Substantia nigra (tissue), 51 donors: ENCODE measurements at places on chromosomes 2 and 18.

- DNase-seq = peak; percentile 72
These were observed 891 bp upstream of the KHK start for GRCh38 chr2:27085673-27086089.

DNA sequence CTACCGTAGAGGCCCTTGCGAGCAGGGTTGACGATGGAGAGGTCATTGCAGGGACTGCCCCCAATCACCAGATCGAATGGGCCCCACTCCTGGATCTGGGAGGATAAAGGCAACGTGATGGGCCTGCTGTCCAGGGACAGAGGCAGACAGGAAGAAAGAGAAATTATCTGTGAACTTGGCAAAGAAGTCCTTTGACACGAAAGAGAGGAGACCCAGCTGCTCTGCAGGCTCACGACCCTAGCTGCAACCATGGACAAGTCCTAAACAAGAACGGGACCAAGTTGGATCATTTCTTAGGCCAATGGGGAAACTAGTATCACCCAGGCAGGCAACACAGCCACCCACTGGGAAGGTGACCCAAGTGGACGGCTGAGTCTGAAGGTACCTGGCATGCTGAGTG lies 72.3 kb upstream of the POMC start:
- no peak for DNase-seq

GRCh38 chr2:174442546-174443510 lies 44.0 kb downstream of the GPR155 start:
- DNase-seq = no peak

GRCh38 chr2:173048522-173048896 lies 27.1 kb upstream of the MAP3K20 start:
- DNase-seq = no peak

GRCh38 chr18:57683470-57683869 lies 61.8 kb upstream of the NARS1 start:
- no peak for DNase-seq

DNA sequence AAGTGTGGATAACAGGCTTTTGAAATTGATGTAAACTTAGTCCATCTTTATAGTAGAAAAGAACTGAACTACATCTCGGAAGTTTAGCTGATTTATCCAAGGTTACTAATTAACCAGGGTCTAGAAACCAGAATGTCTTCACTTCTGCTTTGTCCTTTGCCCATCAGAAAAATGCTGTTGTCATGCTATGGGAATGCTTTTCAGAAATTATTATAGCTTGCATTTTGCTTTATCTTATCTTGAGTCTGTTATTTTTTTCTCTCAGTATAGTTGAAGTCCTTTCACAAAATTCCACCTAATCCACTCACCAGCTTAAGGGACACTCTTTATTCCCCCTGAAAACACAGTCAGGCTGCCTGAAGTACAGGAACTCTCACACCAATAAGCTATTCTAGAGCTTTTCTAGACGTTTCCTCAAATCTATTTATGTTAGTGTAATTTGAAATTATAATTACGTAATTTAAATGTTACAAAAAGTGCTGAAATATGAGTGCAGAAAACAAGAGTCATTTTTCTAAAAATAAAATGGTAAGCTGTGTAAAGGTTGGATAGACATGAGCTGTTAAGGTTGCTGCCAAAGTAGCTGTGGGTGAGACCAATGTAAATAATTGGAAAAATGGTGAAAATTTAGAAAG lies 456.3 kb downstream of the TGIF1 start:
- no peak for DNase-seq

- DNase-seq = no peak
These were observed 24.2 kb downstream of the RPL31 start for GRCh38 chr2:101026253-101026701.

DNA sequence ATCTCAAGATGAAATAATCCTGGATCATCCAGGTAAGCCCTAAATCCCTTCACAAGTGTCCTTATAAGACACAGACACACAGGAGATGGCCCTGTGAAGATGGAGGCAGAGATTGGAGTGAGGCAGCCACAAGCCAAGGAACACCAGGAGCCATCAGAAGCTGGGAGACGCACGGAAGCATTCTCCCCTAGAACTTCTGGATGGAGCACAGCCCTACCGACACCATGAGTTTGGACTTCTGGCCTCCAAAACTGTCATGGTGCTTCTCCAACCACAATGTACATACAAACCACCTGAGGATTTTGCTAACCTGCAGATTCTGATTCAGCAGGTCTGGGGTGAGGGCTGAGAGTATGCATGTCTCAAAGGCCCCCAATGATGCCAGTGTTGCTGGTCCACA lies 42.5 kb downstream of the ADD2 start:
- DNase-seq = no peak

GRCh38 chr2:232458051-232458660 lies 2.2 kb downstream of the ALPI start:
- DNase-seq = no peak

DNA sequence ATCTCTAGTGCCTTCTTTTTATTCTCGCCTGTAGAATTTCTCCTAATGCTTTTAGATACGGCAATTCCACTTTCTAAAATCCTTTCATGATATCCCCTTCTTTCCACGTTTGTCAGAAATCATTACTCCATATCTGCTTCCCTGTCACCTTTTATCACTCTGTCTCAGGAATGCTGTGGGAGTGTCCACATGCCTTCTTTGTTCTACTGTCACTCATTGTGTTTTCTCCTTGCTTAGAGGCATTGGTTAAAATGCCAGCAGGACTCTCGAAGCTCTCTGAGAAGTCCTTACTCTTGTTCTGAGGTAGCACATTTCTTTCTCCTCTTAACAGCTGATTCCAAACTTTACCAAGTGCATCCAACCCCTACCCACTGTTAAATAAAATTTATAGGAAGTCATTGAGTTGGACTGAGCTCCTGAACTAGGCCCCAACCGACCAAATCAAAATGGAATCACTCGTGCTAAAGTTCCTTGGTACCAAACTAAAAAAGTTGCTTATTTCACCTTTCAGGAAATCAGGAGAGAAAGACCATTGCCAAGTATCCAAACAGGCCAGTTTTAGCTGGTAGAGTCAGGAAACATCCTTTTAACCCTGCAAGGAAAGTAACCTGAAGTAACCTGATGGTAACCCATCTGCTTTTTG lies 10.6 kb upstream of the GALNT5 start:
- no peak for DNase-seq

- DNase-seq = no peak
These were observed 73.9 kb downstream of the LBH start for GRCh38 chr2:30305235-30305634.

DNA sequence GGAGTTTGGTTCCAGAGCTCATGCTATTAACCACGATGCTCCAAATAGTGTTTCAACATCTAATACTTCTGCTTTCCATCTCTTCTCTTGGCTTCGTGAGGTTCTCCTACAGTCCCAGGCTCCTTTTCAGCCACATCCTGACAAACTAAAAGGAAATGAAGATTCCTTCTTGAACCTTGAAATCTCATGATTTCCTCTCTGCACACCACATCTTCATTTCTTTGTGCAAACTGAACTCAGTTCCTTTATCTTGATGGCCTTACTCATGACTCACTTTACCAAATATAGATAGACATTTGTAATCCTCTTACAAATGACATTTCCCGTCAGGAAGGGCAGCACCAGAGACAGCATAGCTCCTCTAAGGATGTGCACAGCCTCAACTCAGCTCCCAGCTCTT lies 50.0 kb upstream of the ITGA4 start:
- DNase-seq = no peak

DNA sequence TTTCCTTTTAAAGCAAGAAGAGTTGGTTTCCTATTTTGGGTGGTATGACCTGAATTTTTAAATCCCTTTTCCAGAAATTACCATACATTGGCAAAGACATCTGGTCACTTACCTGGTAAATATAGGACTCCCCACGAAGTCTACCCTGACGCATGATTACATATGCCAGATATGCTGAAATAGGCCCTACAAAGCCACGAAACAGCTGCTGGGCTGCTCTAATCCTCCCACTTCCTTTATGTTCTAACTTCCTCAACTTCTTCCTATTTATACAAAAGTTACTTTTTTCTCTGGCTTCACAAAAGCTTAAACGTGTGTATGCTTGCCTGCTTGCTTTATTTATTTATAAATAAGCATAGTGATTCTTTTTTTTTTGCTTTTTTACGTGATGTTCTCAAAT lies 186.0 kb upstream of the EPHA4 start:
- no peak for DNase-seq

- DNase-seq = no peak
These were observed 206.2 kb upstream of the COPS8 start for GRCh38 chr2:236879416-236879963.

- DNase-seq = no peak
These were observed 68.1 kb downstream of the C1D start for GRCh38 chr2:67994716-67995115.

GRCh38 chr2:240993446-240994170 lies 4.8 kb upstream of the SNED1 start:
- no peak for DNase-seq

- DNase-seq = no peak
These were observed 25.9 kb upstream of the GLS start for GRCh38 chr2:190854726-190855125.

DNA sequence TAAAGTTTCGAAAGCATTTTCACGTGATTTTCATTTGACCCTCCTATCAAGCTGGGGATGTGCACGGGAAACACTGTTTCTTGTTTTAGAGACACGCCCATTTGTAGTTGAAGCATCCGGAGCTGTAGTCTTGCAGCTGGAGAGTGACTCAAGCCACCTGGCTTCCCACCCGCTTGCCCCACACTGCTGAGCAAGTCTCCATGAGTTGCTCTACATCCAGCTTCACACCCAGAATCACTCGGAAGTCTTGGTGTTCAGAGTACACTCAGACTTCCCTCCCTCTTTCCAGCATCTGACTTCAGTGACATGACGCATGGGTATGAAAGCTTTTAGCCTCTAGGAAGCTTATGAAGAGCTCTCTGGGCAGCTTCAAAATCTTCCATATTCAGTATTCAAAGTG lies 262.4 kb downstream of the NBAS start:
- DNase-seq = no peak

DNA sequence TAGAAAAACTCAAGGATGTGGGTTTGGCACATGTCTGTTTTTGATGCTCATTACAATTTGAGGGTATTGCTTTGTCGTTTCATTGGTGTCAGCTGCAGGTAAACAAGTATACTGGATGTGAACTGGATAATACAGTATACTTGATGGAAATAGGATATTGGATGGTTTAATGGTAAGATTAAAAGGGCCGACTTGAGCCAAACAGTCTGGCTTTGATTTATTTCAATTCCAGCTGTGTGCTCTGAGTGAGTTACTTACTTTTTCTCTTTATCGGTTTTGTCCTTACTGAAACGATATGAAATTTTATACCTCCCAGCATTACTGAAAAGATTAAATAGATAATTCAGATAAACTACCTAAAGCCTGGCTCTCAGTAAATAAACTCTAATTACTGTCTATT lies 227.6 kb downstream of the ASXL3 start:
- no peak for DNase-seq
